Left renal cortex interstitium (tissue), 4 donors: ENCODE measurements at places on chromosomes 6 and 20. TPM values are rescaled to one million over a fixed set of nuclear protein-coding genes. Genes with fewer than 3 reads are reported as not detected.

PSORS1C2 gene
- polyA plus RNA-seq, result not detected

DNA sequence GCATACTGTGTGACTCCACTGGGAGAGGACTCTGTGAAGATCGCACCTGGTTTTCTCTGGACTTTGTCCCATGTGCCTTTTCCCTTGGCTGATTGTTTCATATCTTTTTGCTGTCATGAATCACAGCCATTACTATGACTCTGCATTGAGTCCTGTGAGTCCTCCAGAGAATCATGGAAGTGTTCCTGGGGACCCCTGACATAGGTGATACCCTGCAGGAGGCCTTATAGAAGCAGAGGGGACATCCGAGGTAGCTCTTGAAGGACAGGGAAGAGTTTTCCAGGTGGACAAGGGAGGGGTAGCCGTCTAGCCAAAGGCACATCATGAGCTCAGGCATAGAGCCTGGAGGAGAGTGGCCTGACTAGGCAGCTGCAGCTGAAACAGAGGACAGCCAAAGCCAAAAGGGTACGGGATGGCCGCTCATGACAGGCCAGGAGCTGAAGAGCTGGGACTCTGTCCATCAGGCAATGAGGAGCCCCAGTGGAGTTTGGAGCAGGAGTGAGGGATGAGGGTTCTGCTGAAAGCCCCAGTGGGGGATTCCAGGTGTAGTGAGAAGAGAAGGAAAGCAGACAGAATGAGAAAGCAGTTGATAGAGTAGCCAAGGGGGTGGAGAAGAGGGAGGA, 86.6 kb upstream of the TOX2 start:
- no peak for DNase-seq

FANCE gene
- 12.3 TPM for polyA plus RNA-seq

PERP gene
- polyA plus RNA-seq, result 18.6 TPM

DNA sequence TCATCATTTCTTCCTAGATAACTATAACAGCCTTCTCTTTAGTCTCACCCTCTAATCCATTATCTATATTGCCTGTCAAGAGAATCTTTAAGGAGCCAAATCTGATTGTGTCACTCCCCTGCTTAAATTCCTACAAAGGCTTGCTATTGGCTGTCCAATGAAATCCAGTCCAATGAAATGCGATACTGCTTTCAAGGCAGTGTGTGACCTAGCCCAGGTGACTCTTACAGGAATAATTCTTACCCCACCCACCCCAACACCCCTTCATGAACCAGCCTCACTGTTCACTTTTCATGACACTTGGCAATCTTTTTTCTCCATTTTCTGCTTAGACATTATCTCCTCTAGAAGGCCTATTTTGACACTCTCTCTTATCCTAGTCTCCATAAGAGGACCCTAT, 163.3 kb upstream of the MARCKS start:
- DNase-seq, result no peak

KCNB1 gene
- 0.68 TPM for polyA plus RNA-seq

DNA sequence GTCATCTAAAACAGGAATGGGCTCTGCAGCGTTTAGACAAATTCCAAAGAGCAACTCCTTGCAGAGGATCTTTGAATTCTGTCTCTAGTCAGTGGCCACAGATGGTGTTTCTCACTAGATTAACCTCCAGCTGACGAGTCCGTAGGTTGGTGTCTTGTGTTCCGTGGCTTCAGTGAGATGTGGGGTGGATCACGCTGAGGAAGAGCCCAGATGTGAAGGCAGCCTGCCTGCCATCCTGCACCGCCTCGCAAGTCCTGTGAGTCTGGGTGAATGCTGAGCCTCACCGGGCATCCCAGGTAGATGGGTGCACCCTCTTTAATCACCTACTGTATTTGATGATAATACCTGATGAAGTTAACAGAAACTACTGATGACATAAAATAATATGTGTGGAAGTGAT, 70.4 kb downstream of the THBS2 start:
- DNase-seq, result no peak

- DNase-seq, result no peak
These were observed 35.9 kb downstream of the COL12A1 start for GRCh38 chr6:75169689-75170586.

- DNase-seq, result no peak
These were observed 35.9 kb upstream of the TOX2 start for GRCh38 chr20:43878776-43879175.

DNA sequence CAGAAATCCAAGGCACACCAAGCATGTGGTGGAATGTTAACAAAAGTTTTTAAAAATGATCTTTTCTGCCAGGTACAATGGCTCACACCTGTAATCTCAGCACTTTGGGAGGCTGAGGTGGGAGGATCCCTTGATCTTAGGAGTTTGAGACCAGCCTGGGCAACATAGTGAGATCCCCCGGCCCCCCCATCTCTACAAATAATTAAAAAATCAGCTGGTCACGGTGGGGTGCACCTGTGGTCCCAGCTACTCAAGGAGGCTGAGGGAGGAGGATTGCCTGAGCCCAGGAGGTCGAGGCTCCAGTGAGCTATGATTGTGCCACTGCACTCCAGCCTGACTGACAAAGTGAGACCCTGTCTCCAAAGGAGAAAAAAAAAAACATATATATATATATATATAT, 8.0 kb downstream of the RIPK1 start:
- no peak for DNase-seq

DDAH2 gene
- polyA plus RNA-seq, result 227 TPM

- DNase-seq, result no peak
These were observed 36.0 kb downstream of the STK35 start for GRCh38 chr20:2137552-2138201.

- no peak for DNase-seq
These were observed 6.3 kb upstream of the TBC1D22B start for GRCh38 chr6:37251211-37251780.

- no peak for DNase-seq
These were observed 107.7 kb upstream of the PRND start for GRCh38 chr20:4613718-4614620.

DNA sequence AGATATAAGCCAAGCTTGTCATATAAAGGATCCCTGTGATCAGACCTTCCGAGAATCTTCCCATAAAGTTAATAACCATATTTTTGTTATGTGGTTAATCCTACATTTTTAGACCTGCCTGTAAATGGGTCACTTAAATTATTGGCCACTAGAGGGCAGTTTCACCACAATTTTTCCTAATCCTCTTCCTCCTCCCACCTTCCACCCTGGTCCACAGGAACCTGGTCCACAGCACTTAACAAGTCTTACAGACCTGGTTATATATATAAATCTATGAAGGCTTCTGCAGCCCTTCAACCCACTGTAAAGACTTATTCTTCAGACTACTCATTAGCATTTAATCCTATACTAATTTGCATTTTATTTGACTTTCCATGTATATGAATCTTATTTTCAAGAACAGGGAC, 28.3 kb downstream of the MRS2 start:
- peak; percentile 6 for DNase-seq

SCAND1 gene
- 79.8 TPM for polyA plus RNA-seq

DNA sequence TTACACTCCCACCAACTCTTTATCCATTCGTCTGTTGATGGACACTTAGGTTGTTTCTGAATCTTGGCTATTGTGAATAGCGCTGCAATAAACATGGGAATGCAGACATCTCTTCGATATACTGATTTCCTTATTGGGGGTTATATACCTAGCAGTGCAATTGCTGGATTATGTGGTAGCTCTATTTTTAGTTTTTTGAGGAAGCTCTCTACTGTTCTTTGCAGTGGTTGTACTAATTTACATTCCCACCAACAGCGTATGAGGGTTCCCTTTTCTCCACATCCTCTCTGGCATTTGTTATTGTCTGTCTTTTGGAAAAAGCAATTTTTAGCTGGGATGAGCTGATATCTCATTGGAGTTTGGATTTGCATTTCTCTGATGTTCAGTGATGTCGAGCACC, 4.6 kb upstream of the PFDN4 start:
- no peak for DNase-seq

GRCh38 chr20:19462491-19462890, 250.0 kb downstream of the SLC24A3 start:
- no peak for DNase-seq

GRCh38 chr6:106693418-106693817, 64.0 kb downstream of the QRSL1 start:
- no peak for DNase-seq

TREML2 gene
- 0.08 TPM for polyA plus RNA-seq

GNRH2 gene
- polyA plus RNA-seq, result 0.40 TPM

DNA sequence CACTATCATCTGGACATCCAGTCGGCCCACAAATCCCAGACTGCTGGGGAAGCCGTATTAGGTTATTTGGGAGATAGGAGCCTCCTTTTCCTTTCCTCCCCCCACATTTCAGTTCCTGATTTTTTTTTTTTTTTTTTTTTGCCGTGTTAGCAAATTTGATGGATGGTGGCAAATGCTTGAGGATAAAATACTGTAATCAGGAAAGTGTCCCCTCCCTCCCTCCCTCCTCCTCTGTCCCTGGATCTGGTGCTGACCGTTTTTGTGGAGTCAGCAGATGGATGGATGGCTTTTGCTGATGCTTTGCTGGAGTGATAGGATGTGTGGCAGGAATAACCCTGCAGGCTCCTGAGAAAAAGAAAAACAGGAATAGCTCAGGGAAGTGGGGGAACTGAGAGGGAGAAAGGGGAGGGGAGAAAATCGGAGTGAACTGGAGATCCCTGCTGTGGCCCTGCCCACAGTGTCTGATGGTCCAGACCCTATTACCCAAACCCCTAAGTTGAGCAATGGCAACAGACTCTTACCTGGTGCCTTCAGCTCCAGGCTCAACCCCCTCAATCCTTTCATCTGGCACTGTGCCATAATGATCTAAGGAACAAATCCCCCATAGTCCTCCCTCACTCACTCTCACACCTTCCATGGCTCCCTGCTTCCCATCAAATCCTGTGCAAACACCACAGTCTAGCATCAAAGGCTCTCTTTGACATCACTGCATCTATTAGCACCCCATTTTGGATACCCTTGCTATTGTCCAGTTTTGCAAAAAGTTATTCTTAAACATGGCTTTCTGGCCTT, 277.3 kb upstream of the CHD6 start:
- DNase-seq, result no peak

SAMD5 gene
- polyA plus RNA-seq, result 13.0 TPM

DNA sequence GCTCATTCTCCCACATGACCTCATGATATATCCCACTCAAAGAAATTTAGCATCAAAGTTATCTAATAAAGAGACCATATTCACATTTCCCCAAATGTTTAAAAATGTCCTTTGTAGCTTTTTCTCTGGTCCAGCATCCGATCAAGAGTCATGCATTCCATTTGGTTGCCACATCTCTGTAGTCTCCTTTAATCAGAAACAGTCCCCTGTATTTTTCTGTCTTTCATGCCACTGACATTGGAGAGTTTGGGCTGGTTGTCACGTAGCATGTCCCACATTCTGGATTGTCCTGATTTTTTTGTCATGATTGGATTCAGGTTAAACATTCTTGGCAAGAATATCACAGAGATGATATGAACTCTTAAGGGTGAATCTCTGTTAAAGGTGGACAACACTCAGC, 55.7 kb downstream of the SNX5 start:
- no peak for DNase-seq

DNA sequence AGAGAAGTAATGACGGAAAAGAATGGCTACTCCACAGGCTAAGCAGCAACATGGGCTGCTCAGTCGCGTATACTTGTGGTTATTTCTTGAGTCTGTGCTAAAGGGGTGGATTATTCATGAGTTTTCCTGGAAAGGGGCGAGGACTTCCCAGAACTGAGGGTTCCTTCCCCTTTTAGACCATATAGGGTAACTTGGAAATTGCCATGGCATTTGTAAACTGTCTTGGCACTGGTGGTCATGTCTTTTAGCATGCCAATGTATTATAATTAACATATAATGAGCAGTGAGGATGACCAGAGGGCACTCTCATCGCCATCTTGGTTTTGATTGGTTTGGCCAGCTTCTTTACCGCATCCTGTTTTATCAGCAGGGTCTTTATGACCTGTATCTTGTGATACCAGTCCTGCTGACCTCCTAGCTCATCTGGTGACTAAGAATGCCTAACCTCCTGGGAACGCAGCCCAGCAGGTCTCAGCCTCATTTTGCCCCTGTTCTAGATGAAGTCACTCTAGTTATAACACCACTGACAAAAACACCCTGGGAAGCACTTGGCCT, 11.4 kb downstream of the LBP start:
- DNase-seq, result no peak

DNA sequence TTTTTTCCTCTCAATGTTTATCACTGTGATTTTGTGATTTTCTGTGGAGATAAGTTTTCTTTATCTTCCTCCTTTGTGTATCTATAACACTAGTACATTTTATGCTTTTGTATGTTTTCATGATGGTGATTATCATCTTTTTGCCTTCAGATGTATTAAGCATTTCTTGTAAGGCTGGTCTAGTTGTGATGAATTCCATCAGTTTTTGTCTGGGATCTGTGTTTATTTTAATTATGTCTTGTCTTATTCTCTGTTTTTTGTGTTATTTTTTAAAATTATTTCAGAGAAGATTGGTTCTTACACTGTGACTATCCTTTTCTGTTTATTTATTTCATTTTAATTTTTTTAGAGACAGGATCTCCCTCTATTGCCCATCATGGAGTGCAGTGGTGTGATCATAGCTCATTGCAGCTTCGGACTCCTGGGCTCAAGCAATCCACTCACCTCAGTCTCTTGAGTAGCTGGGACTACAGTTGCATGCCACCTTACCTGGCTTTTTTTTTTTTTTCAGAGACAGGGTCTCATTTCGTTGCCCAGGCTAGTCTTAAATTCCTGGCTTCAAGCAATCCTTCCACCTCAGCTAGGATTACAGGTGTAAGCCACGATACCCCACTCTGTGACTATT, 187.4 kb downstream of the SLC16A10 start:
- DNase-seq, result no peak

- no peak for DNase-seq
These were observed 63.0 kb downstream of the LYRM2 start for GRCh38 chr6:89575562-89575960.

HLA-DMB gene
- polyA plus RNA-seq, result 70.2 TPM

GRCh38 chr6:36546920-36547645, at the start of gene STK38:
Gene STK38 (minus strand): TSS chr6:36547479. CDS start chr6:36540202, 7,277 bp downstream.
- DNase-seq, result peak; percentile 75

DDO gene
- polyA plus RNA-seq, result 1.1 TPM

- DNase-seq, result no peak
These were observed 252.6 kb upstream of the CITED2 start for GRCh38 chr6:139627091-139627490.

GRCh38 chr6:163177892-163178420, 236.6 kb upstream of the QKI start:
- no peak for DNase-seq

HDGFL1 gene
- polyA plus RNA-seq, result not detected
